ENCODE measurements at places on chromosomes 11 and 22.

GRCh38 chr11:8754241-8754640 is 71.6 kb downstream of the RPL27A start:
- no peak for DNase-seq

GRCh38 chr11:129282634-129283033 is 90.5 kb upstream of the ARHGAP32 start:
- DNase-seq, result no peak

GRCh38 chr22:37330200-37331033 is 48.1 kb downstream of the CYTH4 start:
- peak; percentile 96 for DNase-seq

- DNase-seq, result no peak
Observed at GRCh38 chr11:30936491-30936890, 350.3 kb upstream of the MPPED2 start.

- no peak for DNase-seq
Observed at GRCh38 chr22:46022881-46023512, 46.0 kb upstream of the WNT7B start.

- DNase-seq, result no peak
Observed at GRCh38 chr11:73347067-73347466, 29.1 kb upstream of the RELT start.

- no peak for DNase-seq
Observed at GRCh38 chr11:18618342-18619025, 15.7 kb downstream of the SPTY2D1 start.

- peak; percentile 75 for DNase-seq
Observed at GRCh38 chr11:64372802-64373597, 14.0 kb downstream of the RPS6KA4 start.

GRCh38 chr11:17347676-17348075 is 3.9 kb upstream of the NCR3LG1 start:
- DNase-seq, result no peak

DNA sequence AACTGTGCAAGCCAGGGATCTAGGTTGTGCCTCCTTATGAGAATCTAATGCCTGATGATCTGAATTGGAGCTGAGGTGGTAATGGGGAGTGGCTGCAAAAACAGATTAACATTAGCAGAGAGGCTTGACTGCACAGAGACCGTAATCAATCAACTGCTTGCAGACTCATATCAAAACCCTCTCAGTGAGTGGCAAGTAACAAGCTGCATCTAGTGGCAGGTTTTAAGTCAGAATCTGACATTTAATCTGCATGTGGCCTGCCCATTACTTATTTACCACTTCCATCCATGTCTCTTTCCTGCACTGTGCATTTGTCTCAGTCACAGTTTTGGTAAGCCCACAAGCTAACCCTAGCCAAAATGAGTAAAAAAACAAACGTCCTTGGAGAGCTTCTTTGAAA is 11.2 kb downstream of the C11orf58 start:
- DNase-seq, result no peak

GRCh38 chr22:20937031-20937793 is 20.0 kb downstream of the CRKL start:
- DNase-seq, result no peak

GRCh38 chr11:7165911-7166310 is 77.1 kb downstream of the RBMXL2 start:
- no peak for DNase-seq

DNA sequence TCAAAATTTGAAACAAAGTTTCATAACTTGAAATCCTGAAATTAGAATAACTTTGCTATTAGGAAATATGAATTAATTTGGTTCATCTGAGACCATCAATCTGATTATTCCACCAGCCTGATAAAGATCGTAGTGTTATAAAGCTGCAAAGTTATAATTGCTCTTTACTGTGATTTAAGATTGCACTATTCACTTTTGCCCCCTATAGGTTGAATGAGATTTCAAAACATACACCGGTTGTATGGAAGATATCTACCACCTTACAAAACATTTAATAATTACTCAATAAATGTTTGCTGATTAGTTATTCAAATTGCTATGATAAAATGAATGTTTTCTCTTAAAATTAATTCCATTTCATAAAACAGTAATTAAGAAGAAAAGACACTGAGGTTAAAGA is 26.1 kb downstream of the APIP start:
- no peak for DNase-seq

GRCh38 chr11:57254631-57255030 is 17.6 kb upstream of the APLNR start:
- no peak for DNase-seq

DNA sequence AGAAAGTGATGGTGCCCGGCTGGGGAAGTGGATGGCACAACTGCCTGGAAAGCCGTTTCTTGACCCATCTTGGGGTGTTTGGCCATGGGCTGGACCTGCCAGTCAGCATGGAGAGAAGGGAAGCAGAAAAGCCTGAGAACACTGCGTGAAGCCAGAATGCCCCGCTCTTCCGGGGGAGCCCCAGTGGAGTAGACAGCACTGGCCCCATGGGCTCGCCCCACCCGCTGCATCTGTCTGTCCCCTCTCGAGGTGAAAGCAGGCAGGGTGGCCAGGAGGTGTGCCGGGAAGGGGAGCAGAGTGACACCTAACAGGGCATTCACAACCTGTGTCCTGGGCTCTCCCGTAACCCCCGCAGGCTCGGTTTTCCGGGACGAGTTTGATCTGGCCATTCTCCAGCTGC is 57.1 kb upstream of the TBCEL start:
- no peak for DNase-seq

DNA sequence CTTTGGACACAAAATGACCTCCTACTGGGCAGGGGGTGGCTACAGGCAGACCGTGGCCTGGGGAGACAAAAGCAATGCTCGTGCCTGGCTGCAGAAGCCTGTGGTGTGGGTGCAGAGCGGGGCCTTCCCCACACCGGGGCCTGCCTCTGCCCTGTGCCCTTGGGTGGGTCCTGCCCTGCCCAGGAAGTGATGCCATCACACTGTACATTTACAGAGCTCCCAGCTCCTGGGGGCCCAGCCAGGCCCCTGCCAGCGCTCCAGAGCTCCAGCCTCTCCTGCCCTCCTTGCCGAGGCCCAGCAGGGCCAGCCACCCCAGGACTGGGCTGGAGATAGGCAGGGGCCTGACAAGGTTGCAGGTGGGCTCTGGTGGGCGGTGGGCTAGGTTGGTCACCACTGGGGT is 40.1 kb downstream of the MUC5B start:
- no peak for DNase-seq

DNA sequence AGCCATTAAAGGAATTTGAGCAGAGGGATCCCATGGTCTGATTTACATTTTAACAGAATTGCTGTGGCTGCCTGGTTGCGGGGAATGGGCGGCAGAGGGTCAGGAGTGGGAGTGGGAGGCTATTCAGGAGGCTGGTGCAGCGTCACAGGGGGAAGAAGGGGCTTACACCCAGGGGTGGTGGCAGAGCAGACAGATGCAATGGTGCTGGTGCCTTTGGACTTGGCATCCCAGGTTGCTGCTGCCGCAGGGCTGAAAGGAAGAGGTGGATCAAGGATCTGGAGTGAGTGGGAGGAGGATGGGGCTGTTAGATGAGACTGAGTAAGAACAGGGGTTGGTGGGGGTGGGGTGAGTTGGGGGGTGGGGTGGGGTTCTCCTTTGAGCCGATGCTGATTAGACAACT is 38.5 kb downstream of the GRIK4 start:
- no peak for DNase-seq

- DNase-seq, result no peak
Observed at GRCh38 chr22:29310065-29310862, 3.8 kb downstream of the GAS2L1 start.

DNA sequence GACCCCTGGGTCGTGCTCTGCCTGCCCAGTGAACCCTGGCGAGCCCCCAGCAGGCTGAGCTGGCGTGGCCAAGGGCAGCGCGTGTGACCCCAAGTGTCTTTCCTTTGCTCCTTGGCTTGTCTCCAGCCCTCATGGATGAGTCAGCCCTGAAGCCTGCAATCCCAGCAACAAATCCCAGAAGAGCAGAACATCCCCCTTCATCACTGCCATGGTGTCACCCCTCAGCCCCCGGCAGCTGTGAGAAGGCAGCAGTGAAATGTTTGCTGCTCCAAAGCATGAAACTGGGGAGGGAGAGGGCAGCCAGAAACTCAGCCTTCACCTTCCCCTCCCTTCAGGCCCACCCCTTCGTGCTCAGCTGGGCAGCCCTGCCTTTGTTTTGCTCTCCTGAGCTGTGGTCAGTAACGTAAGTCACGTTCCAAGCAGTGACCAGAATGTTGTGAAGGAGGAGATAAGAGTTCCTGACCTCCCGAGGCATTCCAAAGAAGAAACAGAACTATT is 29.8 kb downstream of the ADAMTS15 start:
- no peak for DNase-seq

GRCh38 chr22:41365425-41365824 is 16.3 kb upstream of the TEF start:
- DNase-seq, result no peak

DNA sequence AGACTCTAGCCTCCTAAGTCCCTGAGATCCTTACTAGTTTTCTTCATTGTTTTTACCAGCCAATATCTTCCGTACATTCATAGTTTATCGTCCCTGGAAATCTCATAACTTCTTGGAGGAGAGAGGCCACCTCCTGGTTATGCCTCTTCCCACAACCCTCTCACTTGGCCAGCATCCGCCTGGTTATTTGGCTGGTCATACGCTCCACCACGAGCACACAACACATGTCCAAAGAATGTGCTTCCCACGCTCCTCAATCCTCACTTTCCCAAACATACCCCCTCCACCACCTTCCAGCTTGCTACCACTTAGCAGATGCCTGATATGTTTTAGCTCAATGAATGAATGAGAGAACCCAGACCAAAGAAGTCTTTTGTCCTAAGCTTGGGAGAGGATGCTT is 83.5 kb upstream of the EIF3D start:
- no peak for DNase-seq

DNA sequence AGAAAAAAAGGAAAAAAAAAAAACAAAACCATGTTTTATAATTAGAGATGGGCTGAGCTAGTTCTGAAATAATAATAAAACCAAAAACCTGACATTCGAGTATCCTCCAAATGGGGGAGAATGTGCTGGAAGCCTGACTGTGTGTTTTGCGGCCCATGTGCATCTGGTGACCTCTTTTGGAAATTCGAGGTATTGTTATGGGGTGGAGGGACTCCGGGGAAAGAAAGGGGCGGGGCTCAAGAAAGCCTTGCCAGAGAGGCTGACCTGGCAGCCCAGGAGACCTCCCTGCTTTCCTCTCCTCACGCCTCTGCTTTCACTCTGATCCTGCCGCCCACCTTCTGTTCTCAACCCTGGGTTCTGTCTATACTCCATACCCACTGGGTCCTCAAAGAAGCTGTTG is 72.9 kb downstream of the CTTN start:
- DNase-seq, result peak; percentile 48

DNA sequence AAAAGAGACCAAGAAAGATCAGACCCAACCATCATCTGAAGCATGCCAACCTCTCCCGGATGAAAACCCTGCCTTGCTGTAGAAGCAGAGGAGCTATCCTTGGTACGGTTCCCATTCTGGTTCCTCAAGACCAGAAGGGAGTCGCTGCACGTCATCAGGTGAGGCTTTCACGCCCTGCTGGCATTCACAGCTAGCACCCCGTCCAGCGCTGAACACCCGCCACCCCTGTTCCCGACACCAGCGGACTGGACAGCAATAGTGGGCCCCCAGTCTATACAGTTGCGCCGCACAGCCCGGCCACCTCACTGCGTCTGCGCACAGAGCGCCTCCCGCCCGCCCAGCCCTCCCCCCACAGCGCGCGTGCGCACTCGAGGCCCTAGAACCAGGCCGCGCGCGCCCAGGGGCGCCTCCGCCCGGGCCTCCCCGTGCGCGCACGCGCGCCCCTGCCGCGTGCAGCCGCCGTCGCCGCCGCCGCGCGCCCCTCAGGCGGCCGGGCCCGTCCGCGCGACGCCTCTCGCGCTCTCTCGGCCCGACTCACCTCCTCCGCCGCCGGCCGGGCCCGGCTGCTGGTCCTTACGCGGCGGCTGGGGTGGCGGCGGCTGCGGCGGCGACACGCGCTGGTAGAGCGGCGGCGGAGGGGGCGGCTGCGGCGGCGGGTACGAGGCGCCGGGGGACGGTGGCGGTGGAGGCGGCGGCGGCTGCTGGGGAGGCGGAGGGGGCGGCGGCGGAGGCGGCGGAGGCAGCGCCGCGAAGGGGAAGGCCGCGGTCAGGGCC is 706 bp downstream of the SF1 start:
- DNase-seq, result no peak

DNA sequence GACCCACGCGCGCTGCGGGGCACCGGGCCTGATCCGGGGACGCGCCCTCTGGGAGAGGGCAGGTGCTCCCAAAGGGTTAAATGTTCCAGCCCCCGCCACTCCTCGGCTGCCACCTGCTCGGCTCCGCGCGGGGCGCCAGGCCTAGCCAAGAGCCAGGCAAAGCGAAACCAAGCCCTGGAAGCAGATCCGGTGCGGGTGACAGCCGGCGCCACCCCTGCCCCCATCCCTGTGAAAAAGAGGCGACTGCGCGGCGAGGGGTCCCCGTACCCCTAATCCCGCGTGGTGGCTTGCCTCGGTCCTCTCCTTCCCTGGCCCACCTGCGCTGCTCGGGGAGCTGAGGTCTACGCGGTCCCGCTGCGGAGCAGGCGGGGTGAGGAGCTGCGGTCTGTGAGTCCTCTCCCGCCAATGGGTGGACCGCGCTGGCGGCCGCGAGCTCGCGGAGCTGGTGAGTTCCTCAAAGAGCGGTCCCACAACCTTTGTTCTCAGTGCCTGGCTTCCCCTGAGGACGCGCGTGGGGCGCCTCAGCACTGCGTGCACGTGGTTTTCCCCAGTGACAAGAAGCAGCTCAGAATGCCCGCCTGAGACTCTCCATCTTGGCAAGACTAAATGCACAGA is at the start of gene ME3:
TSS of gene ME3 (minus strand) at position 610 of the 615 bp plus-strand sequence.
- DNase-seq, result no peak

DNA sequence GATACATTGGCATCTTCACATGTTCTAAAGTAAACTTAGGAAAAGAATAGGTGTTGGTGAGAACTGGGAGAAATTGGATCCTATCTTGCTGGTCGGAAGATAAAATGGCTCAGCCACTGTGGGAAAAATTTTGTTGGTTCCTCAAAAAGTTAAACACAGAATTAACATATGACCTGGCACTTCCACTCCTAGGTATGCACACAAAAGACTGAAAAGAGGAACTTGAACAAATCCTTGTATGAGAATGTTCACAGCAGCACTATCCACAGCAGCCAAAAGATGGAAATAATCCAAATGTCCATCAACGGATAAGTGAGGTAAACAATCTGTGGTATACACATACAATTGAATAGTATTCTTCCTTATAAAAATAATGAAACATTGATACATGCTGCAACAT is 4.8 kb upstream of the TPH1 start:
- DNase-seq, result no peak

DNA sequence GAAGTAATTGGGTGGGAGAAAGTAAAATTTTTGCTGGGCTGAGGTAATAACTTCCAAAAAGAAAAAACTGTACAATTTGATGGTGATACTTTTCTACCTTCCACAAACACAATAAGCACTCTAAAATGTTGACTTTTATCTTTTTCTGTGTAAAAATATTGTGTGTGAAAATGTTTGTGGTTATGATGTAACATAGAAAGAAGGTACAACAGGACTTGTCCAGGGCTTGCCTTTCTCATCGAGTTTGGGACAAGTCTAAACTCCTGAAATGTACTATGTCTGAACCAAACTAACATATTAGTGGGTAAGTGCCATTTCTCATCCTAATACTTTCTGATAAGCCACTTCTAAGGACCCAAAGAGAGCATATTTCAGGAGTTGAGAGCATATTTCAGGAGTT is 174.2 kb upstream of the PDGFD start:
- no peak for DNase-seq

- no peak for DNase-seq
Observed at GRCh38 chr11:133234883-133235282, 297.4 kb downstream of the OPCML start.

All from iPS DF 19.7 (cell line).